ENCODE measurements at places on chromosomes 6 and 20.

- no peak for DNase-seq
Measured at GRCh38 chr20:36144336-36144735, 10.2 kb upstream of the EPB41L1 start.

GRCh38 chr6:30955367-30956042 lies 14.7 kb downstream of the MUCL3 start:
- DNase-seq, result peak; percentile 56

GRCh38 chr6:54188846-54189245 lies 77.6 kb downstream of the MLIP start:
- no peak for DNase-seq

DNA sequence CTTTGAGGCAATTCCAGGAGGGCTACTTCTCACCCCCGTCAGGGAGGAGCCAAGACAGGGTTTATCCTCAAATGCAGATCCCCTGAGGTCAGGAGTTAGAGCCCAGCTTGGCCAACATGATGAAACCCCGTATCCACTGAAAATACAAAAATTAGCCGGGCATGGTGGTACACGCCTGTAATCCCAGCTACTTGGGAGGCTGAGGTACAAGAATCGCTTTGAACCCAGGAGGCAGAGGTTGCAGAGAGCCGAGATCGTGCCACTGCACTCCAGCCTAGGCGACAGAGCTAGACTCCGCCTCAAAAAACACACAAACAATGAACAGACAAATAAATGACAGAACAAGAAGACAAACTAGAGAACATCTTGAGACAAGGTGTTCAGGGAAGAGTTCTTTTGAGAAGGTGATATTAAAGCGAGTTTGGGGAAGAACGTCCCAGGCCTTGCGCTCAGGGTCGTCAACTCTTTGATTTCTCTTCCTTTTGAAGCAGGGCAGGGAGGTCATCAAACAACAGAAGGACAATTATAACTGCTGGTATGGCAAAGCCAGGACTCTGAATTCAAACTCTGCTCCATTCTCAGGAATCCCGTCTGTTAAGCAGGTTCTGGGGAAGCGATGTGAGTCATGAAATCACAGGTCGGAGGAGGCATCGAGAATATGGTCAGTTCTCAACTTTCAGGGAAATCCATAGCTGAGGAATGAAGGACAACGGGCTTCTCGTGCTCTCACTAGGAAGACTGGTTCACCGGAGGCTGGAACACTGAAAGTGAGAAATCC lies 1.4 kb upstream of the RALY start:
- no peak for DNase-seq

DNA sequence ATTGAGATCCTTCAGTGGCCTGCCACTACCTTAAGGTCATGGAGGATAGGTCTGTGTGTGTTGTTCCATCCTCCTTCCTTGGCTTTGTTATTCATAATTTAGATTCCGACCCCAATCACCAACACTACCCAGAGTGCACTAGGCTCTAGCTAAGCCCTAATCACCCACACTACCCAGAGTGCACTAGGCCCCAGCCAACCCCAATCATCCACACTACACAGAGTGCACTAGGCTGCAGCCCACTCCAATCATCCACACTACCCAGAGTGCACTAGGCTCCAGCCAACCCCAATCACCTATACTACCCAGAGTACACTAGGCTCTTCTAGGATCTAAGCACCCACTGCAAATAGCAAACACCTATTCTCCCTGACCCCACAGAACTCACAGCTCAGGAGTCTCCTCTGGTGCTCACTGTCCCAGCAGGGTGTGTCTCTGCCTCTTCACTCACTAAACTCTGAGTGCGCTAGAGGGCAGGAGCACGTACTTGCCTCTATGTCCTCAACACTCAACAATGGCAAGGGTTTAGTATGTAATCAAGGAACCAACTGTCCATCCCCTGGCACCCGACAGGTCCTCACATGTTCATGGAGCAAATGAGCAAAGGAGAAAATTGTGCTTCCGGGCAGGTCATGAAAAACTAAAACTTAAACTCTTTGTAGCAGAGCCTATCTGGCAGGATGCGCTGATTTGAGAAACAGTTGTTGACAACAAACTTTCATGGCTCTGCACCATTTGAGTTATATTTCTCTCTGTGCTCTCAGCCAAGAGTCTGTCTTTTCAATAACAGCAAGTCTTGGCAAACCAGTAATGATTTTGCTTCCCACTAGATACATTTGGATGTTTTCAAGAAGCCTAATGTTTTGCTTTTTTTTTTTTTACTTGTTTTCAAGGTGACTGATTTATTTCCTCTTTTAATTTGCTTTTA lies 54.3 kb downstream of the SLC22A23 start:
- DNase-seq, result no peak

Measured in stimulated activated CD8-positive, alpha-beta memory T cell treated with anti-CD3 and anti-CD28 coated beads, Interleukin-7, amount 100 ng/mL, for 48 hours (primary cell).